ENCODE measurements at places on chromosomes 12 and 14.
A peak's percentile ranks its signal among the peaks of the same experiment; 100 is the strongest.

- DNase-seq, result no peak
Observed at GRCh38 chr14:28765169-28765830, 1.3 kb upstream of the FOXG1 start.

DNA sequence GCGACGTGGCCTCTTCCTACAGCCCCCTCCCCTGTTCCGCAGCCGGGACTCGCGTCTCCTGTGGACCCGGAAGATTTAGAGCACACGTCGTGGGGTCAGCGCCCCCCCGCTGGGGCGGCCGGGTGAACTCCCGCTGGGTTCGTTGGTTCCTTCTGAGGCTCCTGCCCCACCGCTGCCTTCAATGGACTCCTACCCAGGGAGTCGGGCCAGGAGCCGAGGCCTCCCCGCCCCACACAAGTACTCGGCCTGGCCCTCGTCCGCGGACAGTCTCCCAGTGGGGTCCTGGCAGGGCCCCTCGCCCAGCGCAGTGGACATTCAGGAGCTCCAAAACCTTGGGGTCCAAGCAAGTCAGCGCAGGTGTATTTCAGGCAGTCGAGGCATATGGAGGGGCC is 1.2 kb downstream of the MMP17 start:
- DNase-seq, result no peak

- no peak for DNase-seq
Observed at GRCh38 chr12:88856201-88856600, 275.9 kb upstream of the KITLG start.

DNA sequence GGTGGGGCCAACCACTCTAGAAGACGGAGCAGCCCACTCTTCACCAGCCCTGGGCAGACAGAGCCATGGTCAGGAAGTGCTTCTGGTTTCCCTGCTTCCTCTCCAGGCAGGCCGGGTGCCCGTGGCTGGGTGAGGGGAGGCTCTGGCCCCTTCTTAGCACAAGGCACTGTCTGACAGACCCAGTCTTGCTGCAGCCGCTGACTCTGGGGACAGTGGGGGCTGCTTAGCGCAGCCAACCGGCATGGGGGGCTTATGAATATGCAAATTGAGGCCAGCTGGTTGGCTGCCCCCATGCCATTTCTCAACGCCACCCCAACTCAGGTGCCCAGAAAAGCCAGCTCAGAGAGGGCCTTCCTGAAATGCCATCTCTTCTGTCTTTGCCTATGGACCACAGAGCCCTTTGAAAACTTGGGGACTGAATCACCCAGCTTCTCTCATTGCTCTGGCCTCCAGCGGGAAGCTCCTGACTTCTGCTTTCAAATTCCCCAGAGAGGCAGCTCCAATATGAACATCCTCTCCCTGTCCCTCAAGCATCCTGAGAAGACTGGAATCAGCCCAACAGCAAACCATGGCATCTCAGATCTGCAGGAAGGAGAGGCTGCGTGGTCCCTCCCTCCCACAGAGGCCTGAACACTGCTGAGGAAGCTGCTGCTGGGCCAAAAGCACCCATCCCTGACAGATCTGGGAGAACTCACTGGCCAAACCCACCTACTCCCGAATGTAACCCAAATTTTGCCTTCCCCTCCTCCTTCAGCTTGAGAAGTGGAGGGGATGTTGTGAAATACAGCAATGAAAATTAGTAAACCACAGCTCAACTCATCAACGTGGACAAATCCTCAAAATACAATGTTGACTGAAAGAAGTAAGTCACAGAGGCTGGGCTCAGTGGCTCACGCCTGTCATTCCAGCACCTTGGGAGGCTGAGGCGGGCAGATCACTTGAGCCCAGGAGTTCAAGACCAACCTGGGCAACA is at the start of gene PROX2:
Gene PROX2, minus strand, starts transcription at position 205 of the 973 bp plus-strand sequence. CDS start 12,311 bp downstream, outside the sequence.
- peak; percentile 18 for DNase-seq

GRCh38 chr12:132066345-132066685 is 77.8 kb downstream of the DDX51 start:
- no peak for DNase-seq

GRCh38 chr14:54742492-54743350 is 159.9 kb downstream of the GCH1 start:
- DNase-seq, result no peak

DNA sequence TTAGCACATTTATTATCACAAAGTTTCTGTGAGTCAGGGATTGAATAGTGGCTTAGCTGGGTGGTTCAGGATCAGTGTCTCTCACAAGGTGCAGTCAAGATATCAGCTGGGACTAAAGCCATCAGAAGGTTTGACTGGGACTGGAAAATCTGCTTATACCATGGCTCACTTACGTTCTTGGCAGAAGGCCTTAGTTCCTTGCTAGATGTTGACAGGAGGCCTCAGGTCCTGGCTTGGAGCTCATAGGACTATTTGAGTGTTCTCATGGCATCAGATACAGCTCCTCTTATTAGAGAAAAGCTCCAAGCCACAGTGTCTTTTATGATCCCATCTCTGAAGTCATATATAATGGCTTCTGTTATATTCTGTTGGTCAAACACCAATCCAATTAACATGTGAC is 127.3 kb downstream of the SLC6A15 start:
- DNase-seq, result no peak

GRCh38 chr14:101073598-101073965 is 170.1 kb upstream of the RTL1 start:
- no peak for DNase-seq

GRCh38 chr12:67981287-67982162 is 7.7 kb upstream of the IFNG-AS1 start:
- no peak for DNase-seq

DNA sequence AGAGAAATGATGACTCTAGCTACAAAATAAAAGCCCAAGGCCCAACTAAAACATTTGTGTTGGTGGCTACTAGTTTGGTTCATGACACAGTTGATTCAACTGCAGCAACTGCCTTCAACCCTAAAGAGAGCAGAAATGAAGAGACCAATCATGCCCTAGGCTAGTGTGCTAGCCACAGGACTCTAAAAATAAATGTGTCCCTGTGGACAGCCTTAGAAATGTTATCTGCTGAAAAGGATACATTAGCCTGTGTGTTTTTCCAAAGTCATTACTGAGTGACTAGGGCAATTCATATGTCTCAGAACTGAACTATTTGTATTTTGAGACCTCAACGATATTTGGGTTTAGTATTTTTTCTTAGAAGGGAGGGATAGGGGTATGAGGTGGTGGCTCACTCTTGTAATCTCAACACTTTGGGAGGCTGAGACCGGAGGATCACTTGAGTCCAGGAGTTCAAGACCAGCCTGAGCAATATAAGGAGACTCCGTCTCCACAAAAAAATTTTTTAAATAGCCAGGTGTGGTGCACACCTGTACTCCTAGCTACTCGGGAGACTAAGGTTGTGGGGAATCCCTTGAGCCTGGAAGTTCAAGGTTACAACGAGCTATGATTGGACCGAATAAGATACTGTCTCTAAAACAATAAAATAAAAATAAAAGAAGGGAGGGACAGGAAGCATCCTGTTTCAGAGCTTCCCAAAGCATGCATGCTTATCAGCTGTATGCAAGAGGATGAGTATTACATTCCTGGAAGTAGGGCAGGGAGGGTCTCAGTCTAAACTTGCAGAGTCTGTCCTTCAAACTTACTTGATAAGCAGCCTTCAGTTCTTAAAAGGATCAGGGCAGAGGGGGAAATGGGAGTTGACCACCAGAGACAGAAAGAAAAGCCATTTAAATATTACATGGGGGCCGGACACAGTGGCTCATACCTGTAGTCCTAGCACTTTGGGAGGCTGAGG is 29.6 kb upstream of the NAP1L1 start:
- no peak for DNase-seq

DNA sequence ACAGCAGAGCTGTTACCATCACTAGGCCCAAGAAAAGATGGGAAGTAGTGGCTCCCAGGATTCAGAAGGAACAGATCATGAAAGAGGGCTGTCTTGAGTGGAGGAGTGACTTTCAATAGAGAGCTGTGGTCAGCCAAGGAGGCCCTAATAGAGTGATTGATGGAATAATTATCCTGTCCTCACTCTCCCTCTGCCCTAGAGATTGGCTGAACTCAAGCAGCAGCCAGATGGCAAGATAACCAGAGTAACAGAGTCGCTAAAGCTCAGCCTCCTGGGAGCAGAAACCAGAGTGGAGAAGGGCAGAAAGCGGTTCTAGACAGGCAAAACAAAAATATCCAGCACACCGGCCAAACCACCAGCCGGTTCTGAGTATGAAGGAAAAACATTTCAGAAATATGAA is 23.1 kb downstream of the GMFB start:
- DNase-seq, result no peak

DNA sequence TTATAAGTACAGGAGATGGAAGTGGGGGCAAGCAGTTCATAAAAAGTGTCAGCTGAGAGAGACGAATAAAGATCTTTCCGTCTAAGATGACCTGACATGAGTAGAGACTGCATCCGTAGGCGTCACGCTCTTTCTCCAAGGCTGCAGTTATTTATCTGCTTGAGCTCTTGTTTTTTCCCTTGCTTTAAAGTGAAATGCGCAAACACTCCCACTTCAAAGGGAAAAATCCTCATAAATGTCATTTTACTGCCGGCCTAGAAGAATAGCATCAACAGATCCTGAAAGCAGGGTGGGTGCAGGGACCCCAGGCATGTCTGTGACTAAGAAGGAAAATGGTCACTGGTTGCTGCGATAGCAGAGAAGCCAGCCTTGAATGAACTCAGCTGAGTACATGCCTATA is 647.4 kb downstream of the MED13L start:
- no peak for DNase-seq

- no peak for DNase-seq
Observed at GRCh38 chr12:92337128-92337527, 191.5 kb upstream of the BTG1 start.

- DNase-seq, result no peak
Observed at GRCh38 chr12:6549684-6550151, 6.1 kb downstream of the IFFO1 start.

DNA sequence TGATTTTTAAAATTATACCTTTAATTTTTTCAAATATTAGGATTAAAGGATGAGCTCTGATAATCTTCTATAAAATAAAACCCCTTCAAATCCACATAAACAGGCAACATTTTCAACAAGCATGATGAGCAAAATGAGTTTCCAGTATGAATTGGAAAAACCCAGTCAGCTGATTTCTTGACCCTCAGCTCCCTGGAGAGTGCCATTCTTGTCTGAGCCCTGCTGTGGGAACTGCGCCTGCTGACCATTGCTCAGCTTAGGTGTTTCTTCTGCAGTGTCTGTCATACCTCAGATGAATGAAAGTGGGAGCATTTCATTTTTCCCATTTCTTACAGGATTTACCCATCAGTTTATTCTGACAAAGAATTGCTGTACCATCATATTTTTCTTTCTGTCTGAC is 27.6 kb downstream of the MAPKAPK5 start:
- no peak for DNase-seq

DNA sequence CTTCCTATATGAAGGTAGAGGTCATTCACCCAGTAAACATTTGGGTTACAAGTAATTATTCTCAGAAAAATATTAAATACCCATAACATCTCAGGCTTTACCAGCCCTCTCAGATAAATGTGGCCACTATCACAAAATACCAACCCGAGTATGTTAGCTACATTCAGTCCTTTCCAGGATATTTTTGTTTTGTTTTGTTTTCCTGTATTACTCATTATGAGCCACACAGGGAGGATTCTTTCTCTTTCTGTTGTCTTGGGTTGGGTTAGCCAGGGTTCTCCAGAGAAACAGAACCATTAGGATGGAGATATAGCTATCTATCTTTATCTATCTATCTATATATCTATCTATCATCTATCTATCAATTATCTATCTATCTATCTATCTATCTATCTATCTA is 947.6 kb upstream of the MDGA2 start:
- no peak for DNase-seq

DNA sequence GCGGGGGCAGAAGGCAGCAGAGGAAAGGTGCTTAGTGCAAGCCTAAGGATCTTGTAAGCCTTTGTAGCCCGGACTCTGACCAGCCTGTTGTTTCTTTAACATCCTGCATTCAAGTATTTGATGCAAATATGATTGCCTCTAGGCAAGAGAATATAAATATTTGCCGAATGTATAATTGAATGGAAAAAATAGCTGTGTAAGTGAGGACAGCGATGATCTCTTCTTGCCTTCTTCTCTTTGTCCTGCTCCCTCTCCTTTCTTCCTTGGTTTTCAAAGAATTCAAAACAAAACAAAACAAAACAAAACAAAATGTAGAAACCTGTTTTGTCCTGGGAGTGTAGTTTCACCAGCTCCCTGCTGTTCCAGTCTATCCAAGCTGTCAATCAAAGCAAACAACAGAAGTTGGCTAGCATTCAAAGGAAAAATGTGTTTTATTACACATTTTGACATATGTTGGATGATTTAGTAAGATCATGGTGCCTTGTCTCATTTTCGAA is 74.9 kb upstream of the CPM start:
- DNase-seq, result no peak

GRCh38 chr12:74980510-74980909 is 229.1 kb downstream of the KCNC2 start:
- DNase-seq, result no peak

DNA sequence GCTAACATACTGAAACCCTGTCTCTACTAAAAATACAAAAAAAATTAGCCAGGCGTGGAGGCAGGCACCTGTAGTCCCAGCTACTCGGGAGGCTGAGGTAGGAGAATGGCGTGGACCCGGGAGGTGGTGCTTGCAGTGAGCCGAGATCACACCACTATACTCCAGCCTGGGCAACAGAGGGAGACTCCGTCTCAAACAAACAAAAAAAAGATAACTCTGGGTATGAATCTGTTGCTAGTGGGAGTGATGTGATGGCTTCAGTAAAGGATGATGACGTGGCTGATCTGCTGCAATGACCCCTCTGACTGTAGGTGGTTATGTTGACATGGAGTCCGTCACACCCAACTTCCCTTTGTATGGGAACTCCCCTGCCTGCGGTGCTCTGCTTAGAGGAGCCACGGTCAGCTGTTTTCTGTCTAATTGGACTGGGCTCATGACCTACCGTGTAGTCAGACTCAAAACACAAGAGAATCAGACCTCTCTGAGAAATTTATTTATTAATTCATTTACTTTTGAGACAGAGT is 59.1 kb upstream of the MED13L start:
- no peak for DNase-seq

DNA sequence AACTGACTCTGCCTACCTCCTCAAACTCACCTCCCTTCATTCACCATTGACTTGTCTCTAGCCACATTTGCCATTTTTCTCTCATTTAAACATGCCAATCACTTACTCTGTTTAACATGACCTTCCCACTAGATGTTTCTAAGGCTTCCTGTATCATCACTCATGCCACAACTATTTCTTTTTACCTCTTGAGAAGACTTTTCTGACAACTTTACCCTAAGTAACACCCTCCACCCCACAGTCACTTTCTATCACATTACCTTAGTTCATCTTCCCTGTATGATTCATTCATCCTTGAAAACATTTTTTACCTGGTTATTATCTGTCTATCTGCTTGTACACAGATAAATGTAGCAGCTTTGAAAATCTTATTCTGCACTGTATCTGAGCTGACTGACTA is 19.4 kb downstream of the PLCZ1 start:
- no peak for DNase-seq

DNA sequence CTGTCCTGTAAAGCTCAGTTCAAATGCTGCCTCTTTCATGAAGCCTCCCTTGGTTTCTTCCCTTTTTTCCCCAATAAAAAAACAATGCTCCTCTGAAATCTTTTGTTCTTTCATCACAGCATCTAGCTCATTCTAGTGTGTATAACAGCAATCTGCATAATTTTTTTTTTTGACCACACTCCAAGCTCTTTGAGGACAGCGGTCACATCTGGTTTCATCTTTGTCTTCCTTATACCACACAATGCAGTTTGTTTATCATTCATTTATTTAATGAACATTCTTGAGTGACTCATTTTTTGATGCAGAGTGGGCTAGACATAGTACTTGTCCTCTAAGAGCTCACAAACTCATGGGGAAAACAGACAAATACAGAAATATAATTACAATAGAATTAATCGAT is 7.3 kb downstream of the GNG2 start:
- DNase-seq, result no peak

GRCh38 chr12:4954621-4955354 is 45.1 kb downstream of the KCNA1 start:
- no peak for DNase-seq
